ENCODE measurements at places on chromosomes 3 and 15.

DNA sequence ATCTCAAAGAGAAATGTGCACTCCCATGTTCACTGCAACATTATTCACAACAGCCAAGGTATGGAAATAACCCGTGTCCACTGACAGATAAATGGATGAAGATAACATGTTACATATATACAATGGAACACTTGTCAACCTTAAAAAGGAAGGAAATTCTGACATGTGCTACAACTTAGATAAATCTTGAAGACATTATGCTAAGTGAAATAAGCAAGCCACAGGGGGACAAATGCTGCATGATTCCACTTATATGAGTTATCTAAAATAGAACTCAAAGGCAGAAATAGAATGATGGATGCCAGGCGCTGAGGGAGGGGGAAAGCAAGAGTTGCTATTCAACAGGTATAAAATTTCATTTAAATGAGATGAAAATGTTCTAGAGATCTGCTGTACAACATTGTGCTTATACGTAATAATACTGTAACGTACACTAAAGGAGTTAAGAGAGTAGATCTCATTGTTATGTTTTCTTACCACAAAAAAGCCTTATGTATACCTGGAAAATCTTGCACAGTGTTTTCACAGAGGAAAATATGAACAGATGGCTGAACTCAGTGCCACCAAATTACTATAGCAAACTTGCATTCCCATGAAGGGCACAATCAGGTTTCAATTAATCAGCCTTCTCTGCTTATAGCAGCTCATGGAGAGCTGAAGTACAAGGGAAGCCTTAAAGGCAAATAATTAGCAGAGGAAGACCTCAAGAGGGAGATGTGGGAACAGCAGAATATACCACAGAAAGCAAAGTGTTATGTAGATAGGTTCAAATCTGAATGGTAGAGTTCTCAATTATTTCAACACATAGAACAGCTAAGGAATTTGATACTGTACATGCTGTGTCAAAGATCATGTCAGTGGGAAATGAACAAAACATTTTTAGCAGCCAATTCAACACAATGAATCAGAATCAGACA lies 8.1 kb upstream of the VPS39 start:
- DNase-seq, result no peak

- no peak for DNase-seq
These were observed 79.0 kb downstream of the ASB7 start for GRCh38 chr15:100681335-100681746.

DNA sequence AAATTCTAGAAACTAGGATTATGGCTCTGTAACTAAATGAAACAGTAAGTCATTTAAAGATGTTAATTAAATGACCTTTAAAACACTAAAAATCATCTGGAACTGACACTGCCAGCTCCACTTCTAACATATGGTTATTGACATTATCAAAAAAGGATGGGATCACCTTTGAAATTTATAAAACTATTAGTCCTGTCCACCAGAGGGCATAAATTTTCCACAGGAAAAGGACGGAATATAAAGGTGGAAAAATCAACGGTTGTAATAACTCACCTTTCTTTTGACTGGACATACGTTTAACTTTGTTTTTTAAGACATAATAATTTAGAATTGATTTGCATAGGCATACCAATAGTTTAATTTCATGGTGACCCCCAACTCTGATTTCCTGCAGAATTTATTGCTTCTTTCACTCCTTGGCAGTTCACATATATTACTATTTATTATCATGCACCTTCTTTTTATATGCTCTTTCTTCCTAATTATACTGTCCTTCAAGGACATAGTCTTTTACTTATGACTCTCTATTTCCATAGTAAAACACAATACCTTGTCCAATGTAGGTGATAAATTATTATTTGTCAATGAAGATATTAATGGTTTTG lies 345.7 kb downstream of the CADM2 start:
- DNase-seq, result no peak

DNA sequence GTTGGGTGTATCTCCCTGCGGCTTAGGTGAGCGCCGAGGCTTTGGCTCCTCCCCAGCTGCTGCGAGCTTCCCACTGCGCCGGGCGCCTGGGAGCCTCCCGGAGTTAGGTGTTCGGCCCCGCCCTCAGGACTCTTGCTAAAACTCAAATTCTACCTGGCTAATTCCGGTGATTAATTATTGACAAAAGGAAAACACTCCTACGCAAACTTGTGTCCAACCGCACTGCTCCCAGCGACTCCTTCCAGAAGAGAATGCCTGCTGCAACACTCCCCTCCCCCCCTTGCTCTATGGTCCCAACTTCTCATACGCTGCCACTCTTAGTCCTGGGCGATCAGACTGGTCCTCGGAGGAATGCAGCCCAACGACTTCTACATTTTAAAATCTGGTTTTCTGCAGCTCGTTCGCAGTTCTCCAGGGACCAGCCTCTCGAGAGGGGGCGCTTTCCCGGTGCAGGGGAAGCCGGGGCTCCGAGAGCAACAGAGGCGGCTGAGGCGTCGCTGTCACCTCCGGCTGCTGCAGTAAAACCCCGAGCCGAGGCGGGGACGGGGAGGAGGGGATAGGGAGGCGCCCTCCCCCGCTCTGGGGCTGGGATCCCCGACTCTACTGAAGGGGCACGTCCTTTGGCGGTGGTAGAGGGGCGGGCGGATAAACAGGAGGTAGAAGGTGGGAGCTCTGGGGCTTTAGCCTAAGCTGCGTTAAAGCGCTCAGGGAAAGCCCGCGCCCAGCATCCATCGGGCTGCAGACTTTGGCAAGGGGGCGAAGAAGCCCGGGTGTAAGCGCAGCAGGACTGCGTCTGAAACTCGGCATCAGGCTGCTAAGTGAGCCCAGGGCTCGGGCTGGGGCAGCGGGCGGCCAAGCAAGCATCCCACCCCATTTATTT lies at the start of gene SPTSSB:
Gene SPTSSB (minus strand): TSS at position 77 of the 880 bp plus-strand sequence. CDS start 25,194 bp downstream, outside the sequence.
- DNase-seq, result peak; percentile 52

DNA sequence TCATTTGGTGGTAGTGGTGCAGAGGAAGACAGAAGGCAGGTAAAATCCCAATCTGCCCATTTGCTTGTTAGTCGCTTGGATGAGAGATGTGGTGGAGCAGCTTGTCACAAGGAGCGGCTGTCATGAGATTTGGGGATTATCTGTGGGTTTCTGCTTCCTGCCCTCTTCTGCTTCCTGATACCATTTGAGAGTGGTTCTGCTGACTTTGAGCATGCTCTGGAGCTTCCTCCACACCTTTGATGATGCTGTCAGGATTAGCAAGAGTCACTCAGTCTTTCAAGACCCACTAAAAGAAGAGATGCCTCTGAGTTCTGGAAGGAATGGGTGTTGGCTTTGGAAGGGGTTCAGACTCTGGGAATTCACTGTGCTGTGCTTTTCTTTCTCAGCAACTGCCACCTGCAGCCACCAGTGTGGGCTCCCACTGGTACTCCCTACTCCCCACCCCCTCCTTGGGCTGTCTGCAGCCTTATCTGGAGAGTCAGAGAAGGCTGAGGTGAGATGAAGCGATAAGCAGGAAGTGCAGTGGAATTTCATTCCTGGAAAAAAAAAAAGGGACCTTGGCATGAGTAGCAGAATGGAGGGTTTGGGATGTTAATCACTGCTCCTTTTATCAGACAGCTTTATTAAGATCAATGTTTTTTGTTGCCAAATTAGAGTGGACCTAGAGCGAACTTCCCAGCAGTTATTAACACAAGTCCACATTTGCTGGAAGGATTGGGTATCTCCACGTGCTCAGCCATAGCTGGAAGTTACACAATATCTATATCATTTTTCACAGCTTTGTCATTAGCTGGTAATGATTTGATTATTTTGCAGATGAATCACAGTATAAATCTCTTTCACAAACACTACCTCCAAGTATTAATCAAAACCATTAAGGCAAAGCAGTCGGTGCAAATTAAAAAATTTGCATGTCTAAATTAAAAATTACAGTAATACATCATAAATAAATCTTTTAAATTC lies 233.0 kb upstream of the SATB1 start:
- no peak for DNase-seq

- DNase-seq, result no peak
These were observed 71.1 kb downstream of the MRPL46 start for GRCh38 chr15:88395872-88396781.

- DNase-seq, result no peak
These were observed 123.0 kb downstream of the LIPC start for GRCh38 chr15:58554758-58555157.

GRCh38 chr3:128210711-128211110 lies 57.4 kb downstream of the EEFSEC start:
- no peak for DNase-seq

Data from lower lobe of right lung (tissue), 2 donors.